CD4-positive, alpha-beta T cell treated with Interleukin-17A for 1 hour (primary cell): ENCODE measurements at places on chromosomes 4 and X.
A peak's percentile ranks its signal among the peaks of the same experiment; 100 is the strongest.

DNA sequence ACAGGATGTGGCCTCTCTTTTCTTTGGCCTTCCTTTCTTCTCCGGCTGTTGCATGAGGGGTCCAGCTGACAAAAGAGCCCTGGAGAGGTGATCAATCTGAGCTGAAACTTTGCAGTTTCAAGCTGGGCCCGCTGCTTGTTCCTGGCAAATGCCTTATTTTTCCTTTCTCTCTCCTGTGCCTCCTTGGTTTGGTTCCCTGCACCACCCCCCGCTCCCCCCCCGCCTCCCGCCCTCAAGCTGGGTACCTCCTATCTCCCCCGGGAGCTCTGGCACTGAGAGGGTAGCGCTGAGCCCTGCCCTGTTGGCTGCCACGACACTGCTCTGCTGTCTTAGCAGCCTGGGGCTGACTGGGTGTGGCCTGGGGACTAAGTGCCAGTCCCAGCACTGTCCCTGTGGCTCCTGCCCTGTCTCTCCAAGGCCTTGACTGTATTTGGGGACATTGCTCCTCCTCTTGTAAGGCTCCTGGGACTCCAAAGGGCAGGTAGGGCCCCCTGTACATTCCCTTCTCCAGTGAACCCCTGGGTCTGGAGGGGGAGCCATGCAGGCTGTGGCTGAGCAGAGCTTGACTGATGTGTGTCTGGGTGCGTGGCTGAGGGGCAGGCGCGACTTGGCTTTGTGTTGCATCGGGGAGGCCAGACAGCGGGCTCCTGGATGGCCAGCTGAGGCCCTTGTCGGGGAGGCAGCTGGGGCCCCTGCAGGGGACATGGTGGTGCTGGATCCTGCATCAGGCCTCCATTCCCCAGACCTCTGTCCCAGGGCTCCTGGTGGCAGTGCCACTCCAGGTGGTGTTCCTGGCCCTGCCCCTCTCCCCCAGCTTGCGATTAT is 1.1 kb downstream of the PLXNA3 start:
- no peak for DNase-seq

DNA sequence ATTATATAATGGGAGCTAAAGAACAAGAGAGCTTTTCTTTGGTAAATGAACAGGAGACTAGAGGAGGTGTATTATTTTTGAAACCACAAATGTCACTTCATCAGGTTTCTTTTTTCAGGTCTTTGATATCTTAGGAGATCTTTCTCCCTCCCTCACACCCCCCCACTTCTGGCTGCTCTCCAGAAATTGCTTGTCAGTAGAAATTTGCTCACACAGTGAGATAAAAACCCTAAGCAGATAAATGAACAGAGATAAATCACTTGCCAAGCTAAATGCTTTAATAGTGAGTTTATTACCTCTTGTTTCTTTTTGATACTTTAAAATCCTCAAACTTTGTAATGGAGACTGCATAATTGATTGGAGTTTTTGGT is 421.2 kb upstream of the TENM3 start:
- DNase-seq = no peak

GRCh38 chr4:52094376-52095145 is 43.5 kb downstream of the SPATA18 start:
- DNase-seq = no peak

- DNase-seq = peak; percentile 9
These were observed 511 bp downstream of the GABRB1 start for GRCh38 chr4:47031751-47032404.

DNA sequence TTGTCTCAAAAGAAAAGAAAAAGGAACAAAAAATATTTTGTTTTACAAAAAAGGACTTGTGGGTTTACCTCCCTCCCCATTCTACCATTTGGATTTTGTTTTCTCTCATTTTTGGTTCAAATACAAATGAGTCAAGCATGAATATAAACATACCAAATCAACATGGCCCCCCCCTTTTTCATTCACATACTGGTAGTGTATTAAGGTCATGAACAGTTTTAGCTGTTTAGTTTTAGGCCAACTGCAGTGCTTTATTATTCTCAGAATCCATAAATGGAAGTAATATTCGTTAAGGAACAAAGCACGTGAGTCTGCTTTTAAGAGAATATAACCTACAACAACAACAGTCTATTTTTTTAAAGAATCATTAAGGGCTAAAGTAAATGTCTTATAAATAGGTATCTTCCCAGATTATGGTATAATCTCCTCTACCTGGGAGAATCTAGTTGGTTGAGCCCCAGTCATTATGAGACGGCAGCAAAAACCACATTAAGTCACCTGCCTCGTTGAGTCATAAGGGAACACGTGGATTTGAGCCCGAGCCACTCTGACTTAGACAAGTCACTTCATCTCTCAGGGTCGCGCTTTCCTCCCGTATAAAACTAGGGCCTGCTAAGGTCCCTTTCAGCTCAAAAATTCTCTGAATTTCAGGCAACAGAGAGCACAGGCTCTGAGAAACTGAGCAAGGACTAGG is 26.7 kb downstream of the BCLAF3 start:
- no peak for DNase-seq

DNA sequence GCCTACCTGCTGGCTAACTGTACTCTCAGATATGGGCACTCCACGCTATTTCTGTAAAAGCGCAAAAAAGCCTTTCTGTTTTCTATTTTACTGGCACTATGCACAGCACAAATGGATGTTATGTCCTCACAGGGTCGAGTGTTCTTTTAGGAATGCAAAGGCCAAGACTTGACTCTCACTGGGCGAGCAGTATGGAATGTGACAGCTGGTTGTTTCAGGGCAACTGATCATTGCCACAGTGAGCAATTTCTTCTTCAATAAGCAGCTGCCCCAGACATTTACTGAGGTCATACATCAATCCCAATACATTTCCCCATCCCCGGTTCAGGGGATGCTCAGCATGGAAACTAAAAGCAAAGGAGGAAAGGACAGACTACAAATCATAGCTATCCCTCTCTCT is 58.2 kb downstream of the PDE5A start:
- no peak for DNase-seq

- DNase-seq = no peak
These were observed 715.8 kb downstream of the CCSER1 start for GRCh38 chr4:90842960-90843359.

DNA sequence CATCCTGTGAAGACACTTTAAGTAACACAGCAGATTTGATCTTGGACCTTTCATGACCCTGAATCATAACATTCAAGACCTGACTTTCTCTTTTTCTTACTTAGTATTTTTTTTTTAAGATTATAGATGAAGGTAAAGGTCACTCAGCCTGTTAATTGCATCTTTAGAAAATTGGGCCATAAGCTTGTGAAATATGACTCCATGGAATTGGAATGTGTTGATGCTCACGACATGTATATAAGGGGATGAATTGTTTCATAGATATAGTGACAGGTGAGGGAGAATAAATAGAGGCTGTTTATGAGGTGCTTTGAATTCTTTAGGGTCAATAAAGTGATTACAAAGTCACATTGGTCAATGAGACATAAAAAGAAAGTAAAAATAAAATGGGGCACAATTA is 27.7 kb upstream of the HS3ST1 start:
- DNase-seq = no peak

- no peak for DNase-seq
These were observed 552.6 kb downstream of the PCDH19 start for GRCh38 chrX:99857455-99857854.

DNA sequence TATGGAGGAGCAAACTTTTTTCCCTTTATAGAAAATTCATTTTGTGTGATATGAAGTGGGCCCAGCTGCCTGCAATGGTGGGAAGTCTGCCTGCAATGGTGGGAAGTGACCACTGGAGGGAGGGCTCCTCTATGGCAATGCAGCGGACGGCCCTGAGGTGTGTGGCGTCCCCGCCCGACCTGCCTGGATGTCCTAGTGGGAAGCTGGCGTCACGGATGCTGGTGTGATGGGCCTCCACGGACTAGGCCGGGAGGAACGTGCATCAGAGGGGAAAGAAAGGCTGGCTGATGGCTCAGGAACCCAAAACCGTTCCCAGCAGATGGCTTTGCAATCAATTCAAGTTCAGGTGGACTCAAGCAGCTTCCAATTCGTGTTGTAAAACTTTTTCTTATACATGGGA is 177.9 kb downstream of the AFAP1 start:
- peak; percentile 48 for DNase-seq

GRCh38 chrX:18034504-18034903 is 173.4 kb upstream of the RAI2 start:
- no peak for DNase-seq

DNA sequence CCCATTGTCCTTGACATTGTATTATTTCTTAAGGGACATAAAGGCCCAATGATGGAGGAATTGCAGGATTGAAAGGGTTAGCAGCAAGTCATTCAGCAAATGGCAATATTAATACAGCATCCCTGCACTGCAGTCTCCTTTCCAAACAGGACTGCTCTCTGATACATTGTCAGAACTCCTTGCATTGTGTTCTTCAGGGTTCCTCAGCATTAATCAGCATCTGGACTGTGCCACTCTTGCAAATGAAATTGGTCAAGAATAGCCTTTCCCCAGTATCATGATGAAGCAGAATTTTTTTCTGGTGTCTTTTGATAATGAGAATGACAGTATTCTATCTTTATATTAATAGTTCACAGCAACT is 272.6 kb upstream of the HAND2 start:
- DNase-seq = no peak

- DNase-seq = no peak
These were observed 309.5 kb upstream of the FMR1 start for GRCh38 chrX:147602176-147602696.

- DNase-seq = no peak
These were observed 192.4 kb downstream of the STPG2 start for GRCh38 chr4:97950836-97951235.

DNA sequence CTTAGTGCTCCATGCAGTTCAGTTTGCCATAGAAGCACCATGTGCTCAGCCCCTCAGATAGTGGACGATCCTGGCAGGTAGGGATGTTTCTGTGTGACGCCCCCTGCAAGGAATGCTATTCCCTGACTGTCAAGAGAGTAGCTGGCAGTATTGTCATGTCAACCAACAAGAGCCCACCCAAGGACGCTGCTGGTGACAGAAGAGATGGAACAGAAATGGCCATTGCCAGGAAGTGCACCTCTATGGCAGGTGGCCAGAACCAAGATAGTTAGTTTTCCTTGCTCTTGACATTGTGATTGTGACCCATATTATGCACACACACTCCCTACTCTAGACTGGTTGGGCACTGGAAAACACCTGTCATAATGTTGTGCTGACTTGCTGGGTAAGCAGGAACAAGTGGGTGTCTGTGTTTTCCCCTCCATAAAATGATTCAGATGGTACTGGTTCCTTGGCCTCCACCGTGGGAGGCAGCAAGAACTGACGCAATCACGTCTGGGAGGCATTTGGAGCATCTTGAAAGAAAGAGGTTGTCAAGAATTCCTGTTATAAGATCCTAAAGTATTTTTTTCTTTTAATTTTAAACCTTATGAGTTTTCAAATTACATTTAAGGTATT is 507.9 kb downstream of the MID1IP1 start:
- DNase-seq = peak; percentile 59

DNA sequence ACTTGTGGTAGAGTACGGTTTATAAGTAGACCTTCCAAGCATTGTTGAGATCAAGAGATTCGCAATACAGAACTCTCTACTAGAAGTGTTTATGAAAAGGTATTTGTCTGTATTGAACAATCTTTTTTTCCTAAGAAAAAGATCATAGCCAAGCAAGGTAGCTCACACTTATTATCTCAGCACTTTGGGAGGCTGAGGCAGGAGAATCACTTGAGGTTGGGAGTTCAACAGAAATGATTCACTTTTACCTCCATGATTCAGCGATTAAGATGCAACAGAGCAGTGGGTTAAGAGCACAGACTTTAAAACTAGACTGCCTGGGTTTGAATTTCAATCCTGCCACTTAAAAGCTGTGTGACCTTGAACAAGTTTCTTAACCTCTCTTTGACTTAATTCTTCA is 74.3 kb downstream of the TMEM156 start:
- DNase-seq = no peak

GRCh38 chr4:27915822-27916221 is 1055.2 kb downstream of the STIM2 start:
- DNase-seq = no peak

GRCh38 chr4:188903986-188904385 is 764.7 kb downstream of the TRIML1 start:
- no peak for DNase-seq

- no peak for DNase-seq
These were observed 26.1 kb upstream of the IGFBP7 start for GRCh38 chr4:57136281-57136680.

GRCh38 chr4:24477919-24478318 is 106.4 kb downstream of the DHX15 start:
- DNase-seq = no peak

DNA sequence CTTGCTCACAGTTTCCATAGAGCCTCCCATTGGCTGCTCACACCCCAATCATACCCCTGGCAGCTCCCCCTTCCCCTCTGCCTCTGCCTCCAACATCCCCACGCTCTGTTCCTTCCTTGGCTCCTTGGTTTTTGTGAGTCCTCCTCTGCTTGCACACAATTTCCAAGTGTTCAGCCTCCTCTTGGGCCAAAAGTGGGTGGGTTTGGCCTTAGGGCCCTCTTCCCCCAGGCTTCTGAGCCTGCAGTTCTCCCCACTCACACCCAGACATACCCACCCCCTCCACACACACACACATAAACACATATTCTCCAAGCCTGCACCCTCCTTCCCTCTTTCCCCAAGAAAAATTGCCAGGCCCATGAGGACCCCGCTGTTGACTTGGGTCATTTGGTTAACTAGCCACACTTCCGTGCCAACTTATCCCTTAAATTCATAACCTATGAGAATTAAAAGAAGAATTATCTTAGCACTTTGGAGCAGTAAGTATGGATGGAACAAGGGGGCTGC is 4.5 kb downstream of the APLN start:
- no peak for DNase-seq

DNA sequence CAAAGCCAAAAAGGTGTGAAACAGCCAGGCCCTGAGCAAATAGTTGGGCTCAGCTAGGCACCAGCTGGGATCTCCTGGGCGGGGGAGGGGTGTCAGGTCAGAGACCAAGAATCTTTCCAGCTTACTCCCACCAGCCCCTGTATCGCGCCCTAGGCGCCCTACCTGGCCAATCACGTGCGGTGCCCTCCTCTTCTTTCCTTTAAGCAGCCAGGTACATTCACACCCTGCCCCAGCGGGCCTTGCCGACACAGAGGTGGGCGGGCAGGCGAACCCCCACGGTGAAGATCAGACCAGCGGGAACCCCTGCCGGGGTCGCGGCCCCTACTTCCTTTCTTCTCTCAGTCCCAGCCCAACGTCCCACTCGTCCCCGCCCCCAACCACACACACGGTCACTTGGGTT is 9.1 kb downstream of the ARHGAP36 start:
- no peak for DNase-seq

- no peak for DNase-seq
These were observed 1081.9 kb downstream of the FAT4 start for GRCh38 chr4:126396703-126397102.

GRCh38 chr4:170307182-170307581 is 217.4 kb upstream of the AADAT start:
- DNase-seq = no peak

DNA sequence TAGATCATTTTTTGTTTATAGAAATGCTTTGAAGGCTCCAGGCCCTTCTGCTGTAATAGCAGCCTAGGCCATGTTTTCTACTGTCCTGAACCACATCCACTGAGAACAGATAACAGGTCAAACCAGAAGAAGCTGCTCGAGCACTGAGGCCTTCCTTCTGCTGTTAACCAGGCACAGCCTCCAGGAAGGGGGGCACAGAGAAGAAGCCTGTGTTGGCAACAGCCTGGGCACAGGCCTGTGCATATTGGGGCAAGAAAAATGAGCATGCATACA is 37.4 kb upstream of the PDK3 start:
- no peak for DNase-seq

GRCh38 chr4:87026800-87027495 is 92.1 kb downstream of the AFF1 start:
- no peak for DNase-seq

- no peak for DNase-seq
These were observed 512.8 kb upstream of the PCDH7 start for GRCh38 chr4:30207389-30207788.
